ENCODE measurements at places on chromosomes 3 and 15.

GRCh38 chr3:46717447-46718231, at the start of gene PRSS50:
Gene PRSS50, minus strand, starts transcription at chr3:46717869. Its CDS starts 45 bp downstream, at chr3:46717824.
- DNase-seq = no peak

GRCh38 chr15:36407647-36408046, 171.8 kb upstream of the CDIN1 start:
- no peak for DNase-seq

GRCh38 chr3:7025581-7026300, 164.8 kb downstream of the GRM7 start:
- no peak for DNase-seq

GRCh38 chr15:33074212-33074611, 120.3 kb downstream of the FMN1 start:
- DNase-seq = no peak

GRCh38 chr3:170778240-170779217, 91.5 kb downstream of the RPL22L1 start:
- DNase-seq = no peak

DNA sequence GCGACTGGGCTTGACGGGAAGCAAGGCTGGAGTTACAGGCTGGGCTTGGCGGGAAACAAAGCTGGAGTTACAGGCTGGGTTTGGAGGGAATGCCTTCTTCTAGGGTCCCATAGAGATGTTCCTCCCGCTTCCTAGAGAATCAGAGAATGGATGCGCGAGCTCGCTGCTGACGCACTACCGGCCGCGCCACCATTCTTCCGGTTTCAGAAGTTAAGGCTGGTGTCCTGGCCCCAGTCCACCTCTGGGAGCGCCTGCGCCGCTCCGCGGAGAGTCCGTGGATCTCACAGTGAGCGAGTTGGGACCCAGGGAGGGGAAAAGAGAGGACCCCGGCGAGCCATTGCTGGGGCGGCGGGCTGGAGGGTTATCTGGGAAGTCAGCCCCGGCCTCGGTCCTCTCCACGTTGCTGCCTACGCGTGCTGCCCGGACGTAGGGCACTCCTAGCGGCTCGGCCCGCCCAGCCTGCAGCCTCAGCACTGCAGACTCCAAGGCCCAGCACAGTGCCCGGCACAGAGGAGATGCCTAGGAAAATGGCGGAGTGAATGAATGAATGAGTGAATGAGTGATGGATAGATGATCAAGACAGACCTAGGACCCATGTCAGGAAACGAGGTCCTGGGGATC, at the start of gene ZNF502:
Gene ZNF502, plus strand, starts transcription at position 206 of the 621 bp plus-strand sequence. CDS start 7,602 bp downstream, outside the sequence.
- DNase-seq = peak; percentile 36

DNA sequence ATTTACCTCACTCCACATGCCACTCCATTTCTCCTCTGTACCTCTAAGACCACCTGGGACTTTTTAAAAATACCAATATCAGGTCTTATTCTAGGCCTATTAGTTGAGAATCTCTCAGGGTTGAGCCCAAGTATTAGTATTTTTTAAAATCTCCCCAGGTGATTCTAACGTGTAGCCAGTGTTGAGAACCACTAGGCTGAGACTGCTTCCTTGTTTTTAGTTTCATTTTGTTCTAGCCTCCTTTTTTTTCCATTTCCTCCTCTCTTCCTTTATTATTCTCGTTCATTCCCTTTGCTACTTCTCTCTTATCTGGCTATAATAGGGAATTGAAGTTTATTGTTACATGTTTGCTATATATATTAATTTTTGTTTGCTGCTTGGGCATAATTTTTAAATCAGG, 217.8 kb upstream of the CD96 start:
- DNase-seq = no peak

GRCh38 chr15:66593219-66593780, 27.5 kb upstream of the LCTL start:
- no peak for DNase-seq

DNA sequence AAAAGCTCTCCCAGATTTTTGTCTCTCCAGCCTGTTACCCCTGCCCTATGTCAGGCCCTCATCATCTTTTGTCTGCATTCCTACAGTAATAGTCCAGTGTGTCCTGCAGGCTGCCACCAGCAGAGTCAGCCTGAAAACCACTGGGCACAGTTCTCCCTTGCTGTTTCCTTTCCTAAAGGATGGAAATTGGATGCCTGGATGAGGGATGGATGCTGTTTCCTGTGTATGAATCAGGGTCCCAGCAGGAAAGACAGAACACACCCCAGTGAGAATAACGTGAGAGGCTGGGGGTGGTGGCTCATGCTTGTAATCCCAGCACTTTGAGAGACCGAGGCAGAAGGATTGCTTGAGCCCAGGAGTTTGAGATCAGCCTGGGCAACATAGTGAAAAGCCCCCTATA, 3.3 kb upstream of the SNX33 start:
- DNase-seq = no peak

GRCh38 chr3:186497608-186498007, 46.6 kb downstream of the CRYGS start:
- no peak for DNase-seq

GRCh38 chr15:40050788-40051470, 11.9 kb upstream of the SRP14 start:
- DNase-seq = no peak

DNA sequence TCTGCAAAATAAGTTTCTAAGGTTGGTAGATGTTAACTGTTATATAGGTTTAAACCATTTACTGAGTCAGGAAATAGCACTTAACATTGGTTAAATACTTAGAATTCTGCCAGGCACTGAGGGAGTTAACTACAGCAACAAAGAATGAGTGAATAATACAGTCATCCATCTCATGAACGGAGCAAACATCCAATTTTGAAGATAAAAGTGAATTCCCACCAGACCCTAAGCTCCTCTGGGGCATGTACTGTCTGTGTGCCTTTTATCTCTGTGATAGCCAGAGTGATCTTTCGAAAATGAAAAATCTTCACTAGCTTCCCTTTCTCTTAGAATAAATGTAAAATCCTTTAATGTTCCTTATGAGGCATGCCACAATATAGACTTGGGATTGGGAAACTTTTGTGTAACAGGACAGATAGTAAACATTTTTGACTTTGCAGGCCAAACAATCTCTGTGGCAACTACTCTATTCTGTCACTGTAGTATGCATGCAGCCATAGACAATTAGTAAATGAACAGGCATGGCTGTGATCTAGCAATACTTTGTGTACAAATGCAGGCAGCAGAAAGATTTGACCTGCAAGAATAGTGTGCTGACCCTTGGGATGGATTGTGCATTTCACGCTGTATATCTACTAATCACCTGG, 294.5 kb upstream of the LMCD1 start:
- DNase-seq = no peak

DNA sequence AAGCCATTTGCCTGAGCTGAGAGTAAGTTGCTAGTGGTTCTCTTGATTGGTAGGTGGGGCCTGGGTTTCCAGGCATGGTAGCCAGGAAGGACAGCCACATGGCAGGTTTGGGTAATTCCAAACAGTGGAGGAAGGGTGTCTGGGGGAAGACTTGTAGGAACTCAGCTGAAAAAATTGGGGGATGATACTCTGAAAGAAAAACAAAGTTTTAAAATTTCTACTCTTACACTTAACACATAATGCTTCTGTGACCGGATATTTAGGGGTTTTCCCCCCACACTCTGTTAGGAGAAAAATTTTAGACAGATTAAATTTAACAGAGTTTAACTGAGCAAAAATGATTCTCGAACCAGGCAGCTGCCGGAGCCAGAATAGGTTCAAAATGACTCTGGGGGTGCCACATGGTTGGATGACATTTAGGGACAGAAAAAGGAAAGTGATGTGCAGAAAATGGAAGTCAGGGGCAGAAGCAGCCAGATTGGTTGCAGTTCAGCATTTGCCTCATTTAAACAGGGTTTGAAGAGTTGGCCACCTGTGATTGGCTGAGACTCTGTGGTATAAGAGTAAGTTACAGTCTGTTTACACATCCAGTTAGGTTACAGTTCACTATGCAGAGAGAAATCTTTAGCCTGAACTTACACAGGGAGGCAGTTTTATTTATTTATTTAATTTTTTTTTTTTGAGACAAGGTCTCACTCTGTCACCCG, 8.1 kb downstream of the B2M start:
- no peak for DNase-seq

- no peak for DNase-seq
These were observed 594.1 kb downstream of the NR2F2 start for GRCh38 chr15:96924570-96924969.

DNA sequence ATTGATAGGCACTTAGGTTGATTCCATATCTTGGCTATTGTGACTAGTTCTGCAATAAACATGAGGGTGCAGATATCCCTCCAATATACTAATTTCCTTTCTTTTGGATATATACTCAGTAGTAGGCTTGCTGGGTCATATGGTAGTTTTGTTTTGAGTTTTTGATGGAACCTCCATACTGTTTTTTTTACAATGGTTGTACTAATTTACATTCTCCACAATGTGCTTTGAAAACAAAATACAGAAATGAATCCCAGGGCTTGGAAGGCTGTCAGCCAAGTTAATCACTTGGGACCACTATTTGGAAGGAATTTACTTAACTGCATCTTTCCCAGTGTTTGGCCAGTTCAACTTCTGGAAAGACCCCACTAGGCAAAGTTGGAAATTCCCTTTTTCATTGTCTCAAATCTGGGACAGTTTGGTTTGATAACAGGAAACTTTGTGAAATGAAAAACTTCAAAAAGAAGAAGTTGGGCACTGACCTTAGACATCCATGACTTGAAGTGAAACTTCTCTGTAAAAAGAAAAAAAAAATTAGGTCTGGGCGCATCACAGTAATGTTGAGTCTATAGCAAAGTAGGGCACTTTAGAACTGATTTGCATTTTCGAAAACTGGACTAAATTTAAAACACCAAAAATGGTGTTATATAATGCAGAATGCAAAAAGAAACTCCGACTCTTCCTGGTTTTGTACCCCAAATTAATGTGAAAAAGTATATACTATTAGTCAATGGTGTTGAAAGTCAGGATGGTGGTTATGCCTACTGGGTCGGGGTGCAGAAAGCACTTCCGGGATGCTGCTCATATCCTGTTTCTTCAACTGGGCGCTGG, 6.0 kb downstream of the CTSH start:
- DNase-seq = no peak

GRCh38 chr15:73822998-73823397, 50.4 kb upstream of the TBC1D21 start:
- DNase-seq = no peak

DNA sequence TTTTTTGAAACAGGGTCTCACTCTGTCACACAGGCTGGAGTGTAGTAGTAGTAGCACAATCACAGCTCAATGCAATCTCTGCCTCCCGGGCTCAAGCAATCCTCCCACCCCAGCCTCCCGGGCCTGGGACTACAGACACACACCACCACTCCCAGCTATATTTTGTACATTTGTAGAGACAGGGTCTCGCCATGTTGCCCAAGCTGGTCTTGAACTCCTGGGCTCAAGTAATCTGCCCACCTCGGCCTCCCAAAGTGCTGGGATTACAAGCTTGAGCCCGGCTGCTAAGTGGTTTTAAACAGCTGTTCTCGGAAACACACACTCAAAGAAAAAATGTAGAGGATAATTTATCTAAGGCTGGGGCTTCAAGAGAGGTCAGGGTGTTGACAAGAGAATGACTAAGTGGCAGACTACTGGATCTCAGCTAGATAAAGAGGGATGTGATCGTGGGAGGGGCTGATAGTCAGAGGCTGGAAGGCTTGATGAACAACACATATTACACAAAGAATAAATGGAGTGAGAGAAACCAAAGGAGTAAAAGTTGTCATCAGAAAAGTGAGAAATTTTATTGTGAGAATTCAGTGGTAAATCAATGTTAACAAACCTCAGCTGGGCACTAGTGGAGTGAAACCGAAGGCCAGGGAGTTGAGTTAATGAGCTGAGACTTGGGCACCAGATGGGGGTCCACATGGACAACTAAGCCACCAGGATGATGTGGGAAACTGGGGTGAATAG, 6.7 kb downstream of the CCR5AS start:
- DNase-seq = no peak

DNA sequence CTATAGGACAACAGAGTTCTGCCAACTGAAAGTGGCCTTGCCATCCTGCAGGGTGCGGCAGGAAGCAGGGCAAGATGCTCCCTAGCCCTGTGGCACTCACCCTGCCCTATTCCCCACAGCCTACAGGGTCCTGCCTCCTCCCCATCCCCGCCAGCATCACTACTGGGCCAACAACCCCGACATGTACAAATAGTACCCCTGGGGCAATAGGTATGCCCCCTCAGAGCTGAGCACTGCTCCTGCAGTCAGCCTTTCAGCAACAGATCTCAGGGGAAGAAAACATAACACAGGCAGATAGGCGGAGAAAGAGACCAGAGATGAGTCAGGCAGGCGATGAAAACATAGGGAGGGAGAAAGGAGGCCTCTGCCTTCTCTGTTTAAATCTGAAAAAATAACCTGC, 74.7 kb downstream of the XXYLT1 start:
- DNase-seq = no peak

DNA sequence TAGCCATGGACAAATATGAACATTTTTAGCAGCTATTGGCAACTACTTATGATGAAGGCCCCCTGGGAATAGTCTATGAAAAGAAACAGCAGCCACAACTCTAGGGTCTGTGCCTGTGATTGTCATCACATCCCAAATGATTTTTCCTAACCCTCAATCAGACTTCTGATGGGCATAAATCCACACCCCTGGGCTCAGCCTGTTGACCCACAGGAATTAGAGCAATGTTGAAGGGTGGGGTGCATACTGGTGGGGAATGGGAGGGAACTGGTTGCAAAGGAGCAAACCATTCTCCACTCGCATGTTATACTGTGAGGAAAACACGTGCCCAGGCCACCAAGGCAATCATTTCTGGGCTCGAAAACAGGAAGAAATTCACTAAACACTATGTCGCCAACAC, 106.5 kb upstream of the CTNNB1 start:
- no peak for DNase-seq

DNA sequence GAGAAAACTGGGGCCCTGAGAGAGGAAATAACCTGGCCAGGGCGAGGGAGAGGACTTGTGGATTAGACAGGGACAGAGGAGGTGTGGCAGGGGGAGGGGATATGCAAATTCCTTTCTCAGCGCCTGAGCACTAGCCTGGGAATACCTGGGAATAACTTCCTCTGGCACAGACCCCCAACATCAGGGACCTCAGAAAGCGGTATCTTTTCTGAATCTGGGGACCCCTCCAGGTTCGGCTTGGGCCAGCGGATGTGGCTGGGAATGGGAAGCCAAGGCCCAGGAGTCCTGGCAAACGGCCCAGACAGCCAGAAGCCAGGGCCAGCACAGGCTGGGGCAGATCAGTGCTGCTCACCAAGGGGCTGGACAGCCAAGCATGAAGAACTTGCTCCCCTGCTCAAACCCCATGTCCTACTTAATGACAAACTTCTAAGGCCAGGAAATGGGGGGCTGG, 9.2 kb upstream of the ACSBG1 start:
- no peak for DNase-seq

- no peak for DNase-seq
These were observed 75.9 kb downstream of the BOC start for GRCh38 chr3:113287111-113287802.

- DNase-seq = no peak
These were observed 90.6 kb upstream of the GRM7 start for GRCh38 chr3:6770397-6770690.

Data from activated CD4-positive, CD25-positive, alpha-beta regulatory T cell (primary cell).